ENCODE measurements at places on chromosomes 11 and 22. TPM values are rescaled to one million over a fixed set of nuclear protein-coding genes. Genes with fewer than 3 reads are reported as not detected.

Gene MIAT
- total RNA-seq: 0.94 TPM

Gene LRRC32
- total RNA-seq: 65.6 TPM

Gene RFPL2
- not detected for total RNA-seq

Gene P4HA3
- 19.2 TPM for total RNA-seq

Gene OR51S1
- total RNA-seq: not detected

Gene SERPIND1
- under 0.01 TPM for total RNA-seq

Gene FOLR1
- total RNA-seq: not detected

Gene GDPD4
- not detected for total RNA-seq

Gene PLA2G6
- 33.2 TPM for total RNA-seq

Gene LMF2
- 17.3 TPM for total RNA-seq

Gene RAG1
- 0.12 TPM for total RNA-seq

Gene SLC22A25
- not detected for total RNA-seq

Gene EMSY
- 6.8 TPM for total RNA-seq

Gene CD3G
- not detected for total RNA-seq

Gene MS4A6A
- total RNA-seq: not detected

Gene THY1
- 7.3 TPM for total RNA-seq

Gene CABP4
- not detected for total RNA-seq

Gene RAB39A
- not detected for total RNA-seq

Gene GGTLC3
- not detected for total RNA-seq

Gene ZNF70
- total RNA-seq: 3.5 TPM

Gene OOSP2
- total RNA-seq: not detected

Gene PYGM
- 0.68 TPM for total RNA-seq

Gene SGSM1
- under 0.01 TPM for total RNA-seq

Gene NR1H3
- 15.5 TPM for total RNA-seq

Gene RAB3IL1
- 3.5 TPM for total RNA-seq

Gene ARHGEF17
- total RNA-seq: 29.5 TPM

Gene IGSF9B
- total RNA-seq: under 0.01 TPM

Gene RIBC2
- 0.12 TPM for total RNA-seq

Gene RPS19BP1
- 48.0 TPM for total RNA-seq

Gene OR2AG2
- total RNA-seq: 0.08 TPM

Gene TIMP3
- 62.1 TPM for total RNA-seq

Gene C11orf16
- not detected for total RNA-seq

Gene CRYBB1
- not detected for total RNA-seq

Gene PATE2
- 0.15 TPM for total RNA-seq

Gene KRTAP5-2
- total RNA-seq: not detected

Gene JAML
- total RNA-seq: not detected

Gene TBRG1
- 14.5 TPM for total RNA-seq

Gene PANX3
- total RNA-seq: not detected

Gene HMBS
- total RNA-seq: 4.1 TPM

Gene GRM5
- total RNA-seq: under 0.01 TPM

Gene HORMAD2
- total RNA-seq: not detected
